ENCODE measurements at places on chromosomes 5 and 9.
A peak's percentile ranks its signal among the peaks of the same experiment; 100 is the strongest.

DNA sequence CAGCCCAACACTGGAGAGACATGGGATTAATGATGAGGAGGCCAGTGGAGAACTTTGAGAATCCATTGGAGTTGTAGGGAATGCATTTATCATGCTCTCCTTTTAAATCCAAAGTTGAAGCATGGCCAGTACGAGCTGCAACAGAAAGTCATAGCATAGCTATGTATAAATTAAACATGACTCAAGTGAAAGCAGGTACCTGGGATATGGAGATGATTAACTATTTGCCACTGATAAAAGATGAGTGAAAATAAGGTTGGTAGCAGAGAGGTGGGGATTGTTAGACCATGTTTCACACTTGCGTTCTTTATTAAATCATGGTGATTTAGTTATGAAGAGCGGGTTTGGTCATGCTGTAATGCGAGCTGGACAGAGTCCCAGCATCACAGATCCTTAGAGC is 189.6 kb downstream of the ARHGEF28 start:
- no peak for DNase-seq

GRCh38 chr5:54226215-54226614 is 84.2 kb downstream of the ARL15 start:
- no peak for DNase-seq

- DNase-seq = no peak
Measured at GRCh38 chr9:107502464-107502863, 12.9 kb upstream of the KLF4 start.

- DNase-seq = no peak
Measured at GRCh38 chr9:30697958-30698357, 1686.5 kb upstream of the ACO1 start.

- no peak for DNase-seq
Measured at GRCh38 chr5:123262216-123262823, 160.9 kb downstream of the CEP120 start.

GRCh38 chr5:60893521-60893920 is 49.5 kb upstream of the ELOVL7 start:
- DNase-seq = no peak

DNA sequence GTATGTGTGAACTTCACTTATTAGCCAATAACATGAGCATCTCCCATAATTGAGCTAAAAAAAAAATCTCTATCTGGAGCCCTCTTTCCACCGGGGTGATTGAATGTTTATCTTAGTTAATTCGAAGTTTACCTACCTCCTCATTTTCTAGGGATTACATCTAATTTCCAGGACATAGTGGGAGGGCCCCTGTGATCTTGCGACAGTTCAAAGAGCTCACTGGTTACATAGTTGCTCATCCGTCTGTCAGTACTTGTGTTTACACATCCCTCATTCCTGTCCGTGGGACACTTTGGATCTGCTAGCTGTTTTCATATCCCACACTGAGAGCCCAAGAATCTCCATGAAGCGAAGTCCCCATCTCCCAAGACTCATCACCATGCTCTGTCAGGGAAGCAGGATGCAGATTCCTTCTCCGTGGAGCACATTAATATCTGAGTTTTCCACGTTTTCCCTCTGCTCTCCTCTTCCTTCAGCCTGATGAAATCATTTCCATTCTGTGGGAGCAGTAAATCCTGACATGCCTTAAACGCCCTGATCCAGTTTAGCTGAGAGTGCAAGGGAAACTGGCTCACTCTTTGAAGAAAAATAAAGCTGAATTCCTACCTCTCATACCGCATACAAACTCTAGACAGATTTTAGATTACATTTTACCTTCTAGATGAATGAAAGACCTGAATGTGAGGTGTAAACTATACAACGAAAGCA is 10.2 kb upstream of the SFXN1 start:
- no peak for DNase-seq

DNA sequence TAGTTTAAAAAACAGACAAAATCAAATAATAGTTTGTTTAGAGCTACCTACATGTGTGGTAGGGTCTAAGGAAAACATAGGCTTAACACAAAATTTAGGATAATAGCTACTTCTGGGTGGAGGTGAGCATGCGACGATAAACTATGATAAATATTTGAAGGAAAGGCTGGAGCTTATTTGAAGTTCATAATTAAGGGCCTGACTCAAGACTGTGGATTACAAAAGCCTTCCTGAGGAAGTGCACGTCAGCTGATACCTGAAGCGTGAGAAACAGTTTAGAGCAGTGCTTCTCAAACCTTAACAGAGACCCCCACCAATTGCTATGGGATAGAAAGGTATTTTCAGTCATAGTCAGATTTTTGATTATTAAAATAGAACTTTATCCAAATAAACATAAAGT is 20.4 kb upstream of the UBLCP1 start:
- no peak for DNase-seq

DNA sequence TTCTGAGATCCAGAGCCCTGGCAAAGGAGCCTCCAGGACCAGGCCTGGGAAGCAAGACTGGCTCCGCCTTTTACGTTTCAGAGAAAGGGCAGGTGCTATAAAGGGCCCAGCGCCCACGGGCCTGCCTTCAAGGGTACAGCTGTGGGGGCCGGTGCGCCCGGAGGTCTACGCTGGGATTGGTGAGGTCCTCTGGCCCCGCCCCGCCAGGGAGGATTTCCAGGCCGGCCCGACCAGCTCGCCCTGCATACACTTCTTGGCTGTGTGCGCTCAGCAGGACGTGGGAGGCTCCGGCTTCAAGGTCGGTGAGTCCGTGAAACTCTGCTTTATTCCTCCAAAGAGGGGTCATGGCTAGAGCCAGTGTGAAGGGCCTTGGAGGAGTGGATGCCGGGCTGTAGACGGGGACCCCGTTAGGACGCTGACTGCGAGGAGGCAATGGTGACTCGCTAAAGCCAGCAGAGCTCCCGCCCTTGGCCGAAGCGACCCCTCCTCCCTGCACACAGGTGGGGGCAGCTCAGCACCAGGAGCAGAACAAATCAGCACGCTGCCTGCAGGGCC is at the start of gene CKMT2:
Gene CKMT2, plus strand, starts transcription at position 243 of the 555 bp plus-strand sequence. CDS start 17,811 bp downstream, outside the sequence.
- DNase-seq = no peak

- peak; percentile 56 for DNase-seq
Measured at GRCh38 chr5:78533356-78533755, 115.2 kb downstream of the LHFPL2 start.

GRCh38 chr9:129446828-129447550 is 173.9 kb downstream of the C9orf50 start:
- DNase-seq = no peak

DNA sequence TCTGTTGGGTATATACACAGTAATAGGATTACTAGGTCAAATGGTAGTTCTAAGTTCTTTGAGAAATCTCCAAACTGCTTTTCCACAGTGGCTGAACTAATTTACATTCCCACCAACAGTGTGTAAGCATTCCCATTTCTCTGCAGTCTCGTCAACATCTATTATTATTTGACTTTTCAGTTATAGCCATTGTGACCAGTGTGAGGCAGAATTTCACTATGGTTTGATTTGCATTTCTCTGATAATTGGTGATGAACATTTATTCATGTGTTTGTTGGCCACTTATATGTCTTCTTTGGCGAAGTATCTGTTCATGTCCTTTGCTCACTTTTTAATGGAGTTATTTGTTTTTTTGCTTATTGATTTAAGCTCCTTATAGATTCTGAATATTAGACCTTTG is 596.2 kb upstream of the DAB2 start:
- peak; percentile 7 for DNase-seq

DNA sequence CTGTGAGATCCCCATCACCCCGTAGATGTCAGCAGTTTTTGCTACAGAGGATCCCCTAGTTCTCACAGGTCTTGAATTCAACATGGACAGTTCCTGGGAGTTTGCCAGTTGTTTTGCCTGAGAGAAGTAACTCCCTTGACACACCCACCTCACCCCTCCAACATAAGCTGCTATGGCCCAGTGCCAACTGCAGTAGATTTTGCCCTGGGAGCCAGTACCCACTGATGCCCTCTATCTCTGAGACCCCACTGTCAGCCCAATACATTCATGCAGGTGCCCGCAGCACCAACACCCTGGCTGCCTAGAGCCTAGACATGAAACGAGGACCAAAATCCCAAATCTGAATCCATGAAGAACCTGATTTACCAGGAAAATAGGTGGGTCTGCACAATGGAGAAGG is 583.9 kb upstream of the CTNND2 start:
- no peak for DNase-seq

GRCh38 chr5:31809050-31809870 is 170.3 kb downstream of the PDZD2 start:
- DNase-seq = peak; percentile 73

DNA sequence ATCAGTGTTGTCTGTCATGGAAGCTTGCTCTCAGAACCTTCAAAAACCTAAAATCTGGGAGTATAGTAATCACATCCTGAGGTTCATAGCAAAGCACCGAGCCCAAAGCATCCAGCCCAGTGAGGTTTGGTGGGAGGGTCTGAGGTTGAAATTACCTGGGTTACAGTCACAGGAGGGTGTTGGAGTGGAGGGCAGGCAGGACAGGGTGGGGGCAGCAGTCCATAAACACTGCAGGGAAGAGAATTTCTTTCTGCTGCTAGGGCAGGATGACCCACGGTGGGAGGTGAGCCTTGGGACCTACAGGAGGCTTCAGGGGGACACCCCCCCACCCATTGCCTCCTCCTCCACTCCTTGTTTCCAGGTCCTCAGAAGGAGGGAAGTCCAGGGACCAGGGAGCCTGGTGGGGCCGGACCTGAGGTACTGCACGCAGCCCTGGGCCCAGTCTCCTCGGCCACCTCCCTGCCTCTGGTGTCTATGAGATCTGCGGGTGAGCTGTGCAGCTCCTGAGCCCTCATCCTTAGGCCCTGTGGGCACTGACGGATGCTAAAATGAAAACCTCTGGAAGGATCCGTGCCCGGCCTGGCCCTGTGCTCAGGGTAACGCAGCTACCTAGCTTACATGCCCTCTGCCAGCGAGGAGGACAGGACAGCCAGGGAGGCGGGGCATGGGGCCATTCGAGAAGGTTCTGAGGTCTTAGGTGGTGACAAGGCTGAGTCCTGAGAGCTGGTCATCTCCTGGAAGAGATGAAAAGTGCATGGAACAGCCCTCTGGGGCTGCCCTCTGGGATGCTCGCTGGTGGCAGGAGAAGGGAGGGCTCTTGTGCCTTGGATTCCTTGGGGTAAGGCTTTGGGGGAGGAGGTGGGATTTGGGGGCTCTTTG is 1.8 kb upstream of the ADCY2 start:
- DNase-seq = no peak

DNA sequence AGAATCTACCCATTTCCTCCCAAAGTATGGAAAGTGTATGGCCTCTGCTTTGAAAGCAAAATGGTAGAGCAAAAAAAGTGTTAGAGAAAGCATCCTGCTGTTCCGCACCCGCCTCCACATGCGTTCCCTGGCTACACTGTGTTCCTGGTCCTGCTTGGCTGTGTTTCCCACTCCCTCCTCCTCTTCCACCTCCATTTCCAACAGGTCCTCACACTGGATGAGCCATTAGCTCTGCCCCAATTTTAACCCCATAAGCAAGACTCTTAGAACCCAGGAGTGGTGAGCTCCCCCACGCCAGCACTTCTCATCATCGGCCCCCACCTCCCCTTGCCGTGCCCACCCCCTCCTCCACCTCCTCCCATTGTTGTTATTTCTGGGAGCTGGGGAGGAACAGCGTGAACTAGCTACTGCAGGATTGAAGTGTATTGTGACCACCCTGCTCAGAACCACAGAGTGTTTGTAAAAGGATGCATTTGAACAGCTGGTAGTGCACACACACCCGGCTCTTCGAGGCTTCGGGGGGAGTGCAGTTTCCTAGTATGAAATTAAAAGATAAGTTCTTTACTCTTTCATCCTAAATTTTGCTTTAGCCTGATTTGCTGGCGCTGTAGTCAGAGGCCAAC is 120.0 kb downstream of the PDZD2 start:
- DNase-seq = no peak

DNA sequence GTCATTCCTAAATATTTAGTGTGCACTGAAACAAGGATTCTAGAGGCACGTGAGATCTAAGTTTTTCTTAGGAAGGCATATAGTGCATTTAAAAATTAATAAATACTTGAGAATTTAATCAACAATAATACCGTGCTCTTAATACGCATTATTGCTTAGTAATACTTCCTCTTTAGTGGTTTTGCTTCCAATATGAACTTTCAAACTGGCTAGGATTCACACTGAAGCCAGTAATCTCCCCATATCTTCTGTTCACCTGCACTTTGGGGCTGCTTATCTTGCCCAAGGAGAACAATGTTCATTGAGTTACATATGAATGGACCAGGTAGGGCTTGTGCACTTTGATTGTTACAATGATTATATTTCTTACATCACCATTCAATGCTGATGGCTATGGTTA is 180.5 kb upstream of the RIOK2 start:
- no peak for DNase-seq

GRCh38 chr5:86143837-86144236 is 473.9 kb upstream of the COX7C start:
- DNase-seq = no peak

GRCh38 chr5:174489215-174489614 is 235.2 kb upstream of the MSX2 start:
- DNase-seq = no peak

- no peak for DNase-seq
Measured at GRCh38 chr5:9348401-9348996, 197.4 kb downstream of the SEMA5A start.

GRCh38 chr5:141816598-141817399 is 61.4 kb downstream of the PCDH1 start:
- no peak for DNase-seq

- no peak for DNase-seq
Measured at GRCh38 chr5:151267491-151268260, 14.7 kb downstream of the GM2A start.

- DNase-seq = peak; percentile 65
Measured at GRCh38 chr5:91864962-91865361, 481.8 kb upstream of the ARRDC3 start.

- no peak for DNase-seq
Measured at GRCh38 chr5:3394891-3395599, 200.6 kb upstream of the IRX1 start.

- no peak for DNase-seq
Measured at GRCh38 chr5:2857837-2858236, 106.4 kb upstream of the IRX2 start.

- DNase-seq = no peak
Measured at GRCh38 chr9:126283799-126284465, 42.7 kb upstream of the MVB12B start.

DNA sequence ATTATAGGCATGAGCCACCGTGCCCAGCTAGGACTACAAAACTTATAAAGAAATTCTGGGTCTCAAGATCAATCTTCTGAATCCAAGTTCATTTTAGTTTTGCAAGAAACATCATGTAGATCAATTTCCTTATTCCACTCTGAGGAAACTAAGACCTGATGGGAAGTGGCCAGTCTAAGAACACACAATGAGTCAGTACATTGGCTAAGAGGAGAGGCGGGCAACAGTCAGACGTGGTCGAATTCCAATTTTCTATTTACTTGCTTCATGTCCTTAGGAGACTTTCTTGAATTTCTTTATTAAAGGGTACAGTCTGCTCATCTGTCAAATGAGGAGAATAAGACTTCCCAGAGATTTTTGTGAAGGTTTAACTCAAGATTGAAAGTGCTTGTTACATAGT is 432.1 kb upstream of the BRINP1 start:
- no peak for DNase-seq

DNA sequence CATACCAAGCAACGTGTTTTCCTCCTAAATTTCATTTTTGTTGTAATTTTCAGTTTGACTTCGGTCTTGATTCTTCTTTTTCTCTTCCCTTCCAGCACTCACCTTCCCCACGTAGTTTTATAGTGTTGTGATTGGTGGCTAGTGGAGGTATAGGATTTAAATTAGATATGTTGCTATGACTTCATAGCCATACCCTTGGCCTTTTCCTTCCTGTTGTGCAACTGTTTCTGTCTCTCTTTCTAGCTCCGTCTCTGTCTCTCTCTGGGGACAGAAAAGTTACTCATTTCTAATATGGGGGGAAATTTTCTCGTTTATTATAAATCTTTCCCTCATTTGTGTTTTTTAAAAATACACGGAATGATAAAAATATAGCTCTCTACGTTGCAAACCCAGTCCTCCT is 20.6 kb upstream of the C5orf24 start:
- no peak for DNase-seq

Measured in NAMALWA (cell line).